ENCODE measurements at places on chromosomes 4 and X. TPM values are rescaled to one million over a fixed set of nuclear protein-coding genes. Genes with fewer than 3 reads are reported as not detected.
A peak's percentile ranks its signal among the peaks of the same experiment; 100 is the strongest.

DNA sequence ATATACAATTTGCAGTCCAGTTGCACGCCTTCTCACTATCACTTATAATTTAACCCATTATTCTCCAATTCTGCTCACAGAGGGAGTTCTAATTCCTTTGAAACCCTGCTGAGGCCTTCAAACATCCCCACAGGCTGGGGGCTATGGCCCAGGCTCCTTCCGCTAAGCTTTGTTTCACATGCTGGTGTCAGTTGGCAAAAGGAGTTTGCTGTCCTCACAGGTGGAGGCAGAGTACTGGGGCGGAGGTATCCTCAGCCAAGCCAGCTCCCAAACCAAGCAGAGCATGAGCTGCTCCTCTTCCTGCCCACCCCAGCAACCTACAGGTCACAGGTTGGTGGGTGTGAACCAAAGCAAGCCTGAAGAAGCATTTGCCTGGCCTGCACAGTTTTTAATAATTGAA is 21.5 kb downstream of the BTC start:
- DNase-seq = no peak

DNA sequence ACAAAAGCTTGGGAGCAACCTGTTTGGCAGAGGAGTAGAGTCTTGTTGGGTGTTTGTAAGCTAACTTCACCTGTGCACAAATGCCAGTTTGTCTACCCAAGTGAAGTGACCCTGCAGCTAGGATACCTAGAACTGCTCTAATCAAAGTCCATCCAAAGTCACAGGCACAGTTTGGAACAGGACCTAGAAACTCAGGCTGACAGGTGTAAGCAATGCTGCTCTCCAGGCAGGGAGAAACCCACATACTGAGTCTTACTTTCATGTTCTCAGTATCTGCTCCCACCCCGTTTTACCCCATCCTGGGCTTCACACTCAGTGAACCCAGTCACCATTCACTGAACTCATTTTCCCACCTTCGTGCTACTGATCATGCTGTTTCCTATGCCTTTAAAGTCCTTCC is 40.3 kb downstream of the MAML3 start:
- no peak for DNase-seq

- no peak for DNase-seq
Measured at GRCh38 chr4:478373-478772, 20.6 kb downstream of the ZNF721 start.

DNA sequence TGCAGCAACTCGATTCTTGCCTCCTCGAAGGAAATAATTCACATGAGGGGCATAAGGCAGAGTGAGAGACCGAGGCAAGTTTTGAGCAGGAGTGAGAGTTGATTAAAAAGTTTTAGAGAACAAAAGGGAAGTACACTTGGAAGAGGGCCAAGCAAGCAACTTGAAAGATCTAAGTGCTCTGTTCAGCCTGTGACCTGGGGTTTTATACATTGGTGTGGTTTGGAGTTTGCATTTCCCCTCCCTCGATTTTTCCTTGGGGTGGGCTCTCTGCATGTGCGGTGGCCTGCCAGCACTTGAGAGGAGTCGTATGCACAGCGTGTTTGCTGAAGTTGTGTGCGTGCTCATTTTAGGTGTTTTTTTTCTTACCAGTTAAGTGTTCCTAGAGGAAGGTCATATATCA is 356.4 kb downstream of the KLHL4 start:
- no peak for DNase-seq

DNA sequence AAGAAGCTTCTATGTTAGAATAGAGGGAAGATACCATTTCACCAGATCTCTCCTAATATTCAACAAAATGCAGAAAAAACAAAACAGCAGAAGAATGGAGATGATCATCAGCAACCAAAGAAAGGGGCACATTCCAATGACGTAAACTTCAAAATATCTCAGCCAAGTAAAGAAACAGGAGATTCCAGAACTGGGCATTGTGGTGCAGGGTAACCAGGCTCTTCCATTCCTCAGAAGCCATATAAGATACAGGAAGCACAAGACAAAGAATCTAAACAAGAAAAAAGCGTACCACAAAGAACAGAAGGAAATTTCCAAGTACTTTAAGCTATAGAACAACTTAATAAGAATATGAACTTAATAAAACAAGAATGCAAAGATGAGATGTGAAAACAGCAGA is 6.9 kb upstream of the ARMCX4 start:
- no peak for DNase-seq

- no peak for DNase-seq
Measured at GRCh38 chr4:38957893-38958292, 74.3 kb downstream of the TMEM156 start.

GRCh38 chr4:22202975-22203710 is 254.6 kb upstream of the KCNIP4 start:
- DNase-seq = no peak

- no peak for DNase-seq
Measured at GRCh38 chrX:41589634-41590270, 99.0 kb upstream of the GPR34 start.

DNA sequence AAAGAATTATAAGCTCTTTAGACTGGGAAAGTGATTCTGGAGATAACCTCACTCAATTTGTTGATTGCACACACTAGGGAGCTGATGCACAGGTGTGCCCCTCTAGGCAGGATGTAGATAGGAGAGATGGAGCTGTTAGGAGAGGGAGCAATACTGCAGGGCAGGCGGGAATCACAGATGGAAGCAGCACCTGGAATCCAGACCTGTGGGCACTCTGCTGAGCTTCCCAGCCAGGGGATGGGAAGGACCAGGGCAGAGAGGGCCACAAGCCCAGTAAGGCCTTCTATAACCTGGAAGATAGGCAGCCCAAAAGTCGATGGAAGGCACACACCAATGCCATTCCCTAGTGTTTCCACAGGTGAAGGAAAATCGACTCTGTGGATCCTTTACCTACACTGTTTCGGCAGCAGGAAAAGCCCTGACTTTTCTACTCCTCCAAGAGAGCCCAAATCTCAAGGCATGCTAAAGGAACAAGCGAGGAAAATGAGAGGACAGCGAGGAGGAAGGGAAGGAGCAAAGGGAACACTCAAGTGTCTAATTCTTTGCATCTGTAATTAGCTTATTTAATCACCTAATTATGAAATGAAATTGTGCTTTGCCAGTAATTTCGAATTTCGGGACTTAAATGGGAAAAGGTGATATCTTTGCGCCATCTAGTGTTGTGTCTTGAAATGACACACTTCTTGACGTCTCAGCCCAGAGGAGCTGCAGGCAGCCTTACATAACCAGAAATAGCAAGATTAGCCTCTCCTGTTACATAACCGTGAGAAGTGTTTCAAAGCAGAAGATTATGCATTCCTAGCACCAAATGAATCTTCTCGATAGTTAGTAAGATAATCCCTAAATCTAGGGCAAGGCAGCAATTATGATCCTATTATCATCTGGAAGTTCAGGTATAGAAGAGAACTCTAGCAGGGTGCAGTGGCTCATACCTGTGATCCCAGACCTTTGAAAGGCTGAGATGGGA is 31.0 kb upstream of the TLR3 start:
- peak; percentile 82 for DNase-seq

RNF4 gene
- 55.1 TPM for total RNA-seq

DNA sequence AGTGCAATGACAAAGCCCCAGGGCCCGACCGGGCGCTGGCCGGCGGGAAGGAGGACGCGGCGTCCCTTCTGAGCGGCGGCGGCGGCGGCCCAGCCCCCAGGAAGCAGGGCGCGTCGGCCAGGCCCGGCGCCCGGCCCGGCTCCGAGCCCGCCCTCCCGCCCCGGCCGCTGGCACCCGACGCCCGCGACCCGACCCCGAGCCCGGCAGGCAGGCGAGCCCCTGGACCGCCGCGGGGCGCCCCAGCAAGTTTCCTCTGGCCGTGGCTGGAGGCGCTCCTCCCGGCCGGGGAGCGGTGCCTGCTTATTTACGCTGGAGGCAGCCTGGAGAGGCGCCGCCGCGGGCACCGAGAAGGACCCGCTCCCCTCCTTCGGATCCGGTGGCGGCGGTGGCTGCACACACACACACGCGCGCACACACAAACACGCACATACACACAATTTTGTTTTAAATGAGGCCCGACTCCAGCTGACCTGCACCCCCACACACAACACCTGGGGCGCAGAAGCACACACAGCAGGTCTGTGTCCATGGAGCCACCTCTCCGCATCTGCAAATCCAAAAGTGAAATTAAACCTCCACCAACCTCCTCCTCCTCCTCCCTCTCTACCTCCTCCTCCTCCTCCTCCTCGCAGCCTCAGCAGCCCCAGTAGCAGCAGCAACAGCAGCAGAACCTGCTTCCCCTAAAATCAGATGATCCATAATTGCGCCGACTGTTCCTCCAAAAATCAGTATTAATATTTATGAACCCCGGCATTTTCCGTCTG is 669 bp downstream of the IRF2 start:
- DNase-seq = peak; percentile 76

GRCh38 chr4:153485359-153485758 is 19.2 kb downstream of the TMEM131L start:
- DNase-seq = no peak

- no peak for DNase-seq
Measured at GRCh38 chr4:609400-610050, 15.8 kb upstream of the PDE6B start.

TCEAL7 gene
- 2.2 TPM for total RNA-seq
